ENCODE measurements at places on chromosomes 5 and 9.

DNA sequence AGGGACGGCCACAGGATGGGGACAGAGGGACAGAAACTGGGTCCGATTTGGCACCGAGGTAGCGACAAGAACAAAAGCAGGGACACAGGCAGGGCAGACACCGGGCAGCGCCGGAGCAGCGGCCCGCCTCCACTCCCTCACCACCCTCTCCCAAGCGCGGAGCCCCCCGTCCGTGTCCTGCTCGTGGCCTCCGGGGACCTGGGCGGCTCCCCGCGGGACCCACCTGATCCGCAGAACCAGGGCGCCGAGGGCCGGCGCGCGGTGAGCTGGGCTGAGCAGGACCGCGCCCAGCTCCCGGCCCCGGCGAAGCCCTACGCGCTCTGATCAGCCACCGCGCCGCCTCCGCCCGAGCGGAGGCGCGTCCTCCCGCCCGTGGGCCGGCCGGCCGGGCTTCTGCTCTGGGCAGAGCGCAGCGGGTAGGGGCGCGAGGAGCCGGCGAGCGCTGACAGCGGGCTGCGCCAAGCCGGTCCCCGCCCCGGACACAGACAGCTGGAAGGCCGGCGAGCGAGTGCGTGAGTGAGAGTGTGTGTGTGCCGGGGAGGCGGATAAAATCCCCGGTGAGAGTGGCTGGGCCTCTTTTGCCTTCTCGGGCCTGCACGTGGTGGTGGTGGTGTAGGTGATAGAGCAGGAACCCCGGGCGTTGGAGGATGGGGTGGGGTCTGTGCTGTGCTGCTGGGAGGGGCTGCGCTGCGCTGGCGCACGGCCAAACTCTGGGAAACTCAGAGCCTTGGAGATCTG, at the start of gene GGTA1:
TSS of gene GGTA1 (minus strand) at position 418 of the 738 bp plus-strand sequence. CDS start 31,922 bp downstream, outside the sequence.
- peak; percentile 30 for DNase-seq

- DNase-seq = no peak
Measured at GRCh38 chr9:133950629-133951111, 41.5 kb downstream of the VAV2 start.

GRCh38 chr5:94888674-94889073, 270.2 kb downstream of the SLF1 start:
- DNase-seq = no peak

DNA sequence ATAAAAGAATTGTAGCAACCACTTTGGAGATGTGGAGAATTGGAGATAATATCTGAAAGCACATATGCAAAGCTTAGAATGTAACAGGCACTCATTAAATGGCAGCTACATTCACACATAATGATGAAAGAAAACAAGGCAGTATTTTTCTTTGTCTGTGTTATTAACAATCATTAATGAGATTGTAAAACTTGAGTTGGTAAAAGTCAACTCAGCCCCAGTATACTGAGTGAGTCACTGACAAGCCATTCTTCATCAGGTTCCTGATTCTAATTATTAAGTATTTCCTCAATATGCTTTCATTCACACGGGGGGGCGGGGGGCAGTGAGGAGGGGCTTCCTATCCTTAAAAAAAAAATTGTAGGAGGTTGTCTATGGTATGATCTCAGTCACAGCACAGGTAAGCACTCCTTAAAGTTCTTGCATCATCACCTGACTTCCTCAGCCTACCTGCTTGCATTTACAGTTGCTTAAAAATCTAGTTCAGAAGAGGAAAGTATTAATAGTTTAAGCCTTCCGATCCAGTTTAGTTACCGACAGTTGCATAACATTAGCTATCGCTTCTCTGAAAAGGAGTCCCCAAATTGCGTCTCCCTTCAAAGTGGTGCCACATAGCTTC, 379.8 kb downstream of the EFNA5 start:
- no peak for DNase-seq

DNA sequence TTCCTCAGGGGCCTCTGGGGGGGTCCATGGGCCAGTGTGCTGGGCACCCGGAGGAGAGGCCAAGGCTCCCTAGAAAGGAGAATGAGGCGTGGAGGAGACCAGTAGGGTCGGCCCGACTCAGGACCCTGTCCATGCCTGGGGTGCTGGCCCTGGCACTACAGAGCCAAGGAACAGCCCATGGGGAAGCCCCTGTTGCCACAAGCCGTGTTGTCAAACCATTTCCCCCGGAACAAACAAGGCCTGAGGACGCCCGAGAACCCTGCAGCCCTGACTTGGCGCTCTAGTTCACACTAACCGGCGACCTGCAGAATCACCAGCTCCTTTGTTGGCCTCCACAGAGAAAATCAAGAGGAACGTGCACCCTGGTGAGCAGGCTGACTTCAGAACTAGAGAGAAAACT, 41.6 kb upstream of the SLC12A7 start:
- DNase-seq = no peak

DNA sequence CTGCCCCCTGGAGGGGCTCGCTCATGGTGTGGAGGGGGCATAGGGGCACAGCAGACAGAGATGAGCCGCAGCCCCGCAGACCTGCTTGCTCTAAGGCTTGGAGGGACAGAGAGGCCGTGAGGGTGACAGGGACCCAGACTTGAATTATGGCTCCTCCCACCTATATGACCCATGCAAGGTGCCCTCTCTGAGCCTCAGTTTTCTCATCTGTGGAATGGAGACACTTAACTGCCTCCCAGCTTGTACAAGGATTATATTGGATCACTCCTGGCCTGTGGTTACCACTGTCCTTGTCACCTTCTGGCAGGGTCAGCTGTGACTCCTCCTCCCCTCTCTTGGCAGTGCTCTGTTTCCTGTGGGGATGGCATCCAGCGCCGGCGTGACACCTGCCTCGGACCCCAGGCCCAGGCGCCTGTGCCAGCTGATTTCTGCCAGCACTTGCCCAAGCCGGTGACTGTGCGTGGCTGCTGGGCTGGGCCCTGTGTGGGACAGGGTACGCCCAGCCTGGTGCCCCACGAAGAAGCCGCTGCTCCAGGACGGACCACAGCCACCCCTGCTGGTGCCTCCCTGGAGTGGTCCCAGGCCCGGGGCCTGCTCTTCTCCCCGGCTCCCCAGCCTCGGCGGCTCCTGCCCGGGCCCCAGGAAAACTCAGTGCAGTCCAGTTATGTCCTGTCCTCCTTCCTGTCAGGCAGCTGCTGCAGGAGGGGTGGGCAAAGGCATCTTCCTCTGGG, 4.7 kb upstream of the CACFD1 start:
- DNase-seq = no peak

DNA sequence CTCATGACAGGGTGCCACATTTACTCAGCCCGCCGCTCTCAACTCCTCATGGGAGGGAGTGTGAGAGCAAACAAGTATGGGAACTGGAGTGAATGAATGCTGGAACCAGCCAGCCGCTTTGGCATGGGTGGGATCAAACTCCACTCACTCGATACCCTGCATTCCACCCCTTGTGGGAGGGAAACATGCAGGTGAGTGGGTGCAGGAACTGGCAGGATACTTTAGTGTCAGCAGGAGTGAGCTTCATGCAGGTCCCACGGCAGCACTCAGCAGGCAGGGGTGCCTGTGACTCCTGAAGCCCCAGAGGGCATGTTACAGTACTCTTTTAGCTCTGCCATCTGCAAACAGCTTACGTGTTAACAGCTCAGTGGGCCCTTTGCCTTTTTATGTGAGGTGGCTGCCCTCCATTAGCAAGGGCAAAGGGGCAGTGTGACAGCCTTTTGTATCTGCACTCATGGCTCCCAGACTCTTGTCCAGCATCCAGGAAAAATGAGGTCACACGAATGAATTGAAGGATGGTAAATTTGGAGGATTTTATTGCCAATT, 433.2 kb upstream of the NMUR2 start:
- no peak for DNase-seq

- DNase-seq = peak; percentile 77
Measured at GRCh38 chr9:121261107-121261460, 6.9 kb upstream of the GSN start.

DNA sequence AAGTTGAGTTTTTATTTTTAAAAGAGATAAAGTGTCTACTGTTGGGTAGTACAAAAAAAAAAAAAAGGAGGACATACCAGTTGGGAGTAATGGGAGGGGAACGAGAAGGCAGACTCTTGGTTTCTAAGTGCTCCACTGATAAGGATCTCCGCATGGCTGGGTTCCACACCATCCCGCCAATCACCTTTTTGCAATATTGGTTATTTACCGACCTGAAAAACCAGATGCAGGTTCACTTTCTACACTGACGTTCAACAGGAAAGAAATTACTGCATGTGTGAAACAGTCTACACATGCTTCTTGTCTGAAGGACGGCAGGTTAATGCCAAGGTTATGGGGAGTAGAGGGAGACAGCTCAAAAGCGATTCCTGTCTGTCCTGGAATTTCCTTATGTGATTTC, 75.5 kb downstream of the PTPN3 start:
- DNase-seq = no peak

DNA sequence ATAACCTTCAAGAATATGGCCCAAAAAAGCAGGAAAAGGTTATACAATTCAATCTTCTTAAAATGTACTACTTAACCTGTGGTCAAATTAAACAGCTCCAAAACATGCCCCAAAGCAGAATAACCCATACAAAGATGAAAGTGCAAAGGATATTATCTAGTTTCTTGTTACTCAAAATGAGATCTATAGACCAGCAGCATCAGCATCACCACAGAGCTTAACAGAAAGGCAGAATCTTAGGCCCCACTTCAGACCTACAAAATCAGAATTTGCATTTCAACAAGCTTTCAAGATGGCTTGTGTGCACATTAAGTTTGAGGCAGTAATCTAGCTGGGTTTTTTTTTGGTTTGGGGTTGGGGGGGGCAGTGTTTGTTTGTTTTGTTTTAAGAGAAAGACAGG, 54.0 kb downstream of the SCAI start:
- no peak for DNase-seq

- no peak for DNase-seq
Measured at GRCh38 chr5:151221574-151221973, 2.3 kb downstream of the CCDC69 start.

GRCh38 chr5:110844251-110844650, 105.4 kb downstream of the SLC25A46 start:
- DNase-seq = no peak

DNA sequence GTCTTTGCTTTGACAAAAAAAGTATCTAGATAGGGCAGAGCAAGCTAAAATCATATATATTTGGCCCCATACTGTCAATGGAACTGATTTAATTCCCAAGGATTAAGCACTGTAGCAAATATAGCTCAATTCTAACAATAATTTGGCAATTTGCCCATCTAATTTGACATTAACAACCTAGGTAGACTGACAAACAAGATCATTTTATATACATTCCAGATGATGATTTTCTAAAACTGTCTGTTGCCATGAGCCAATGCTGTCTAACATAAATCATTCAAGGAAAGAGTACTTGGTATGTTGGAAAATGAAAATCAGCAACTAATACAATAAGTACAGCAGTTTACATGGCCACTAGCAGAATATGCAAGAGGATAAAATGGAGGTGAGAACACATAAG, 32.1 kb downstream of the MCTP1 start:
- DNase-seq = no peak

- DNase-seq = no peak
Measured at GRCh38 chr9:129769669-129770068, 16.8 kb upstream of the PTGES start.

GRCh38 chr9:29199975-29200374, 1626.7 kb upstream of the C9orf72 start:
- no peak for DNase-seq

GRCh38 chr5:107564931-107565372, 105.8 kb downstream of the EFNA5 start:
- DNase-seq = no peak

DNA sequence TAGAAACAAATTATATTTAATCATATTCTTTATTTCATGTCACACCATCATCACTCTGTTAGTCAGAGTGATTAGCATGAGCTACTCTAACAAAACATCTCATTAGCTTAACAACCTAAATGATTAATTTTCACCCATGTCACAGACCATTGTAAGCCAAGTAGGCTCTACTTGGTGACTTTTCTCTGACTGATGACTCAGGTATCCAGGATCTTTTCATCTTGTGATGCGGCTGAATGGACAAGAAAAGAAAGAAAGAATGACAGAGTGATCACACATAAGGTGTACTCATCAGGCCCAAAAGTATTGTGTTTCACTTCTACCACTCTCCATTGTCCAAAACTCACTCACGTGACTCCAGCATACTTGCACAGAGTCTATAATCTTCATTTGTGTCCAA, 299.3 kb downstream of the ANXA1 start:
- DNase-seq = no peak

DNA sequence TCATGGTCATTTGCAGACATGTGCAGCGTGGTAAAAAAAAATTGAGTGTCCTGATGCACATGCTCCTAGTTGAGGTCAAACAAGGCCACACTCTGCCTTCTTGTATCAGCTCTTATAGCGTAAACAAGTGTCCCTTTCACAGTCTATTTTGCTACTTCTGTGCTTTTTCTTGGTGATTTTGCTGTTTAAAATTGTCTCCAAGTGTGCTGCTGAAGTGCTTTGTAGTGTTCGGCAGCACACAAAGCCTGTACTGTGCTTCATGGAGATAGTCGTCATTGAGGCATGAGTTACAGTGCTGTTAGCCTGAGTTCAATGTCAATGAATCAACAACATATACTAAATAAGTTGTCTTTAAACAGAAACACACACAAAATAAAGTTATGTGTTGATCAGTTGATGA, 690.4 kb upstream of the MEF2C start:
- DNase-seq = no peak

GRCh38 chr5:36209664-36210063, 32.1 kb downstream of the NADK2 start:
- no peak for DNase-seq

- no peak for DNase-seq
Measured at GRCh38 chr5:102971676-102972293, 148.2 kb downstream of the GIN1 start.

GRCh38 chr9:16623989-16624743, 246.3 kb downstream of the BNC2 start:
- DNase-seq = no peak

DNA sequence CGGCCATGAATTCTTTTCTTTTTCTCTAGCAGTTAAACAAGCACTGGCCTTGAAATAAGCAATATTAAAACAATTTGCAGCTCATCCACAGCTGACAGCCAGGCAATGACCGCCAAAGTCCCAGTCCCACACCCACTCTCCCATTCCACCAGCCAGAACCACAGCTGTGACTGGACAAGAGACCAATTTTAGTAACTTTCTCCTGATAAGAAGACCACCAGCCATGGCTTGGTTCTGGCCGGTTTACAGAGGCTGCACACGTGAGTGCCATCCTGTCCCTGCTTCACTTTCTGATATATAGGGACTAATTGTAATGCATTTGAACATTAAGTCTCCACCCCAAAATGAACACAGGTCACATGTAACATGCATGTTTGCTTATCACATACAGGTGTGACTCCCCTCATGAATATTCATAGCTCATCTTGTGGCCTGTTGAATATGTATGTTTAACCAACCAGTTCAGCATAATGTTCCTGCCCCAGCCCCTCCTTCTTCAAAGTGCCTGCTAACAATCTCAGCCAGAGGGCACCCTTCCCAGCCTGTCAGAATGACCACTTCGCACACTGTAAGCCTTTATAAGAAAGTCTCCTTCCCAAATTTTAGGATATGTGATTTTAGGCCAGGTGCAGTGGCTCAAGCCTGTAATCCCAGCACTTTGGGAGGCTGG, 23.9 kb upstream of the FANCC start:
- DNase-seq = no peak

DNA sequence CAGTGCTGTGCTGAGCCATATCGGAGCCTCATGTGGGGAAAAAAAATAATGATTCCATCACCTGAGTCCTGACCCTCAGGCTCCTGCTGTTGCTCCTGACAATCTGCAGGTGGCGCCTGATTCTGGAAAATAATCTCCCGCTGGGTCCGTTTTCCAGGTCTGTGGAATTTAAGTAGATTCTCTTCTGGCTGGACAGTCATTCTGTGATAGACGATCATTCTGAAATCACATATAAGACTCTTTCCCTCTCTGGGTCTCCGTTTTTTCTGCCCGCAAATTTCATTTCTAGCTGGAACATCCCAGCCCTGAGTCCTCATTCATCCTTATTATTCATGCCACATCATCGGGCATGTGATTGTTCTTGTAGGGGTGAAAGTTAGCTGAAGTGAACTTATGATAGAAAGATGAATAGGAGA, 22.1 kb upstream of the STXBP1 start:
- no peak for DNase-seq

Data from substantia nigra (tissue), 51 donors.